ENCODE measurements at places on chromosomes 11 and 22.

DNA sequence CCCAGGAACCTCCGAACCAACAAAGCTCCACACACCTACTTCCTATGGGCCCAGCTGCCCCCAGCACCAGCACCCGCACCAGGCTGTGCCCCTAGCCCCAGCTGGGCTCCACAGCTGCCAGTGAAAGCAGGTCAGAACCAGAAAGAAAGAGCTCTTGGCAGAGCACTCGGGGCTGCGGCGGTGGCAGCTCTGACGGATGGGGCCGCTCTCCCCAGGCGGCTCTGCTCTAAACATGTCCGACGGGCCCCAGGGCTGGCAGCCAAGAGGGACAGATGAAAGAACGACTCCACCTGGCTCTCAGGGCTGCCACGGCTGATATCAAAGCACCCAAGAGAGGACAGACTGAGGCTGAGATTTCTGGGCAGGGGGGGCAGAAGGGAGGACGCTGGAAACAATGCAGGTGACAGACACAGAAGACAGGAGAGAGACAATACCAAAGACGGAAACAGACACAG is 25.7 kb downstream of the LRFN4 start:
- DNase-seq: no peak

DNA sequence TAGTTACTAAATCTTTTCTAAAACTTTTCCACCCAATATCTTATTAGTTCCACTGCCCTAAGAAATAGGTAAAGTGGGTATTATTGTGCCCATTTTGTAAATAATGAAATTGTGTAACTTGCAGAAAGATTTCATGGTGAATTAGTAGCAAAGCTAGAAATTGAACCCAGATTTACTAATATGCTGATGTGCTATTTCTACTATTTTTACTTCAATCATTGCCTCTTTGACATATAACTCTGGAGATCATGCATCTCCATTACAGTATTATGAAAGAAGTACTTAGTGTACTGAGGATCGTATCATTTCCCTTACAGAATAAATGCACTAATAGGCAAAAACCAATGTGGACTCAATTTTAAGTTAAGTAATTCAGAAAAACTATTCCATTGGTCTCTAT is 119.0 kb downstream of the CSTPP1 start:
- no peak for DNase-seq

GRCh38 chr11:12258451-12258850 is 118.9 kb upstream of the PARVA start:
- DNase-seq: no peak

DNA sequence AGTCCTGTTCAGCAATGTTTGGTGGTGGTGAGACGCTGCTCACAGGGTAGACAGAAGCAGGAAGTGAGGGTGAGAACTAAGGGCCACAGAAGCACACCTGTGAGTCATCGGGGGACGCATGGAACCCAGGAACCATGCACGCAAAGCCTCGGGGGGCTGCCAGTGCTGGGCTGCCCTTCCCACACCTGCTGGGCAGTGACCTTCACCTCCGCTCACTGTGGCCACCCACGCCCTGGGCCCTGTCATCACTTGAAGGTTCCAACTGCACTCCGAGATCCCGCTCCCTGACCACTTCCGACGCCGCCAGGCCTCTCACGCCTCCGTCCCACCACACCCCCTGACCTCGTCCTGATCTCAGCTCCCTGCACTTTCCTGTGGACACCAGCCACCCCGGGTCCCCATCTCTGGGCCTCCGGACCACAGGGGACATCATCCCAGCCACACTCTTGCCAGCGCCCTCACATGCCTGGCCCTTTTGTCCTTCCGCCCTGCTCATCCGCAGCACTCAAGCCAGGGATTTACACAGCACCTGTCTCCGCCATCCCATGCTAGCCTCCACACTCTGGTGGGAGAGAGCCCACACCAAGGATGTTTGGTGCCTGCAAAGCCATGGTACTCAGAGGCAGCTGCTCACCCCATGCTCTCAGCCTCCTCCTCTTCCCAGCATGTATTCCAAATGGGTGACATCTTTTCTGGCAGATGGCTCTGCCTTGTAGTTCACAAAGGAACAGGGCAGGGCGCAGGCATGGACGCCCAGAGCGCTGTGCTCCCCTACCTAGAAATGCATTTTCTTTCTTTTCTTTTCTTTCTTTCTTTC is 23.1 kb upstream of the ATXN10 start:
- DNase-seq: no peak
